Suppressor macrophage treated with lipopolysaccharide for 1 hour (primary cell): ENCODE measurements at places on chromosomes 6 and 20.

DNA sequence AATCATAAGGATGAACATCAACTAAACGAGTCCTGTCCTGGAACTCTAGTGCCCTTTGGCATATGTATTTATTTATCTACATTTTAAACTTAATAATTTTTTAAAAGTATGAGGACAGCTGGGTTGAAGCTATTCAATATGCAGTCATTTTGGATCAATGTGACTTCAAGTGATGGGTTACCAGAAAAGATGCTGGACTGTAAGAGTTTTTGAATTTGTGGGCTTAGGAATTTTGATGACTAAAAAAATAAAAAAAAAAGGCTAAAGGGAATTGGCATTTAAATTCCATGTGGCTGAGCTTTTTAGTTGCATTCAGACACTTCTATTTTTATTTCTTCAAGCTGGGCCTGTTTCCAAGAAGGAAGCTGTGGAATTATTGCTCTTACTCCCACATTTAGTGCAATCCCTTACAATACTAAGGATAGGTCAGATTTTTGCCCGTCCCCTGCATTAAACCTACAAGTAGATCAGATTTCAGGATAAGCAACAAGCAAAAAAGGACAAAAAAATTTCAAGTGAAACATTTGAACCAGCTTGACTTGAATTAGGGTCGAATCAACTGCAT, 704.2 kb upstream of the CITED2 start:
- DNase-seq = no peak

DNA sequence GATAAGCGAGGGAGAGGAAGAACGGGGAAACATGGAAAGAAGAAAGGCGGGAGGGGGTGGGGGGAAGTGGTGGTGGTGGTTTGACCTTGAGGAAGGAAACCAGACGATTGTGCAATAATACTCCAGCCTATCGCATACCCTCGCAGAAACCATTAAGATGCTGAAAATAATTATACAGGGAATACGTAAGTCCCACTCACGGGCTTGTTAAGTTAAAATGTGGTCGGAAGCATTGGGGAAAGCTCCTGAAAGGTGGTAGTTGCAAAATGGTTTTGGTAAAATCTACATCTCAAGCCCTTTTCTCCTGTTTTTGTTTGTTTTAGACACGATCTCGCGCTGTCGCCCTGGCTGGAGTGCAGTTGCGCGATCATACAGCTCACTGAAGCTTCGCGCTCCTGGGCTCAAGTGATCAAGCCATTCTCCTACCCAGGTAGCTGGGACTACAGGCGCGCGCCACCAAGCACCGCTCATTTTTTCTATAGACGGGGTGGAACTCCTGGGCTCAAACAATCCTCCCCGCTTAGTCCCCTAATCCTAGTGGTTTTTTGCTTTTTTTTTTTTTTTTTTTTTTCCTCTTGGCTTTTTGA, 128.9 kb upstream of the ZNF184 start:
- DNase-seq = no peak

- no peak for DNase-seq
Observed at GRCh38 chr6:96002576-96002910, 13.2 kb upstream of the FUT9 start.

DNA sequence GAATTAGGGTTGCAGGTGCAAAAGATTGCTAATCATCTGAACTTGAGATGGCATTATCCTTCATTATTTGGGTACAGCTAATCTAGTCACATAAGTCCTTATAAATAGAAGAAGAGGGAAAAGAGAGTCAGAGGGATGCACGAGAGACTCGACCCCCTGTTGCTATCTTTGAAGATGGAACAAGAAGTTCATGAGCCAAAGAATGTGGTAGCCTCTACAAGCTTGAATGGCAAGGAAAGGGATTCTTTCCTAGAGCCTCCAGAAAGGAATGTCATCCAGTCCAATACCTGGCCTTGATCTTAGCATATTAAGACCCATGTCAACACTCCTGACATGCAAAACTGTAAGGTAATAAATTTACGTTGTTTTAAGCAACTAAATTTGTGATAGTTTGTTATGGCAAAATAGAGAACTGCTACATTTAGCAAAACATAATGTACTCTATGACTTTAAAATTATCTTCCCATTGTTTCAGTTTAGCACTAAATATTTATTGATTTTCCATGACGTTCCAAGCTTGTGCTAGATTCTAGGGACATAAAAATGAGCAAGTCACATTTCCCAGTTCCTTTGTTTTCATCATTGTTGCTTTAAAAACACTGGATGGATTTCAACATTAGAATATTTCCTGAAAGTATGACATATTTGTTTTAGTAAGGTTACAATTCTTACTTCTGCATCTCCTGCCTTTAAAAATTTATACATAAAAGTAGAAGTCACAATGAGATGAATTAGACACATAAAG, 12.7 kb downstream of the MANEA start:
- no peak for DNase-seq

DNA sequence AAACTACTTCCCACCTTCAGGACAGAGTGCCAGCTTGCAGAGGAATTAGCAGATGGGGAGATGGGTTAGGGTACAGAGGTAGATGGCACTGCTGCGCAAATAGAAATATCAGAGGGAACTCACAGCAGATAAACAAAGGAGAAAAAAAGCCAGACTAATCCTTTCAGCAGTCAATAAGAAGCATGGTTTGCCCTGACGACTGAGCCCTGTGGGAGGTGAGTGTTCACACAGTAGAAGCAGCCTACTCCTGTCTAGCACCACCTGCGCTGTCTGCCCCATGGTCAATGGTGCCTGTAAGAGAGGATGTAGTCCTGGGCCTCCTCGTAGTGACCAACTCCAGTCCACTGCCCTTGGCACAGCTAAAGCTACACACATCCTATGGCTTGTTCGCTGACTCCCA, 174.1 kb downstream of the IBTK start:
- no peak for DNase-seq

DNA sequence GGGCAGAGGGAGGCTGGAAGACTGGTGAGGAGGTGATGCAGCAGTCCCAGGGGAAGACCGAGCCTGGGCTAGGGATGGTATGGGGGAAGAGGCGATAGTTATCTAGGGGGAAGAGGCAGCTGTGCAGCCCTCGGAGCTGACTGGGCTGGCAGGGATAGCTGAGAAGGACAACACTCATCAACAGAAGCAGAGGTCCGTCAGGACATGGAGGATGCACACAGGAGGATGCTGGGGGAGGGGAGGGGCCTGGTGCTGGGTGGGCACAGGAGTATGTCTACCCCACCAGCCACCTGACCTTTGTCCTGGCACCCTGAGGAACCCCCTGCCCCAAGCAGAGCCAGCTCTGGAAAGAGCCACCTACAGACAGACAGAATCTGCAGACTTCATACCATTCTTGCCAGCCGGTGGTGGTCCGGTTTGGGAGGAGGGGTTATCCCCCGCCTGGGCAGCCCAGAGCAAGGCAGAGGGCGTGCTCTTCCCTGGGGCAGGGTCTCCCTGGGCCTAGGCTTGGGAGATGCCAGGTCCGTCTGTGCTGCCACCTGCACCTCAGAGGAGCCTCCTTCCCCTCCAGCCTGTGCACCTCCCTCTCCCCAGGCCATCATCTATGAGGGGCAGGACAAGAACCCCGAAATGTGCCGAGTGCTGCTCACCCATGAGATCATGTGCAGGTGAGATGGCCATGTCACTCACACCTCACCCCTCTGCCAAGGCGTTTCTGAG, 14.9 kb downstream of the EBF4 start:
- DNase-seq = no peak

DNA sequence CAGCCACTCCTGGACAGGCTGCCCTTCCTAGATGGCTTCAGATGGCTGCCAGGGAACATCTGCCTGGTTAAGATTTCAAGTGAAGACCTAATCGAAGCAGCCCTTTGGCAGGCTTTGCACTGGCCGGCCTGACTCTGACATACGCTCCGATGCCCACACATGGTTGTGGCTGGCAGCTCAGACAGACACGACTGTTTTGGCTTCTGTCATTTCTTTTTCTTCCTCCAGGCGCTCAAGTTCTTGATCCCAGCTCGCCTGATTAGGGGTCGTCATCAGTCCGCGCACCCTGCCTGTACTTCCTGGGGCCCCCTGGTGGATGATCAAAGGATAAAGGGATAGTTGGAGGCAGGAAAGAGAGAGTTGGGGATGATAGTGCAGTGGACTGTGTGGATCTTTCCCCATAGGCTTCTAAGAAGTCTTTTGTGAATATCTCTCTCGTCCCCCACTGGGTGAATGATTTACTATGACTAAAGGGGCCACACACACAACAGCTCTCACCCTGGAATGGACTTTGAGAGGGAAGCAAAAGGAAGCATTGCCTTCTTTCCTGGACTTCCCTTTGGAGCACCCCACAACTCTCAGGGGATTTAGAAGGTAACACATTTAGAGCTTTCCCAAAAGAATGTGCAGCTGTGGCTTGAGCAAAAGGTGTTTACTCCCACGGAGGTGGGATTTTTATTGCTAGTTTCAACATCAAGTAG, 21.4 kb upstream of the TRAM2 start:
- DNase-seq = peak; percentile 52

DNA sequence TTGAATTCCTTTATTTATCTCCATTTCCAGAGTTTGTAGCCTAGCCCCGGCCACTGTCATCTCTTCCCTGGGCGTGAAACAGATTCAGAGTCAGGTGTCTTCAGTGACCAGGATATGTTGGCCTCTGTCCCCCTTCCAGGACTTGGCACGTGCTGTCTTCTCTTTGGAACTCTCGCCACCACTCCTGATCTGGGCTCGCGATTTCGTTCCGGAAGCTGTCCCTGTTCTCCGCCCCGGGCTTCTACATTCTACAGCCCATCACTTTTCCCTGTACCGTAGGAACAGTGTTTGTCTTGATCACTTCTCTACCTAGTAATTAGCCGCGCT, 739 bp downstream of the GSS start:
- peak; percentile 48 for DNase-seq

DNA sequence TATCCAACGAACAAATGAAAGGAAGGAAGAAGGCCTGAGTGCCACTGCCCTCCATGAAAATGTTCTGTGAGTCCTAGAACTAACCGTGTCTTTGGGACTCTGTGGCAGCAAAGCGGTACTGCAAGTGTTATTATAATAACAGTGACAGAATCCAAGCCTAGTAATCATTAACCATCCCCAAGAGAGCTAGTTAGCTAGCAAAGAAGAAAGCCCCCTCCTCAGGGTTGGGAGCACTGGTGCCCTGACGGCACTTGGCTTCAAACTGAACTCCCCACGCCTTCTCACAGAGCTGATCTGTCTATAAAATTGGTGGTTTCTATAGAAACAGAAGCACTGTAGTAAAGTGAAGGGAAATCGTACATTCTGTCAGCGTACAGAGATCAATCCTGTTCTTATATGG, 239.8 kb downstream of the PTPRT start:
- no peak for DNase-seq

- DNase-seq = no peak
Observed at GRCh38 chr20:61331543-61331942, 79.5 kb downstream of the CDH4 start.

DNA sequence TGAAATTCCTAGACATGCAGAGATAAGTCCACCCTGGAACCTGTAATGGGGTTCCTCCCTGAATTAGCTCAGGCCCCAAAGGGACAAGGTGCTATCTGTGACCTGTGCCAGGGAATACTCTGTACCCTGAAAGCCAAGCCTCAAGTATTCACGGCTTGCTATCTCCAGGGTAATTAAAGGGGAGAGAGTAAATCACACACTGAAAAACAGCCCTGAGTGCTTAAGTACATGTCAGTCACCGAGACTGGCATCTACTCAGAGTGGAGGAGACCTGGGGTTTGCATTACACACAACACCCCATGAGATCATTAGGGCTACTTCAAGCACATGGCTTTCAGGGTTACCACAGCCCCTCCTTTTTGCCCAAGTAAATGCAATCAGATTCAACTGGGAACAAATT, 188.1 kb downstream of the CD83 start:
- no peak for DNase-seq
